ENCODE measurements at places on chromosomes 12 and 14.

GRCh38 chr14:105180592-105181548, at the start of gene NUDT14:
Gene NUDT14, minus strand, starts transcription at chr14:105181312. Its CDS starts 103 bp downstream, at chr14:105181209.
- peak; percentile 81 for DNase-seq

- no peak for DNase-seq
Observed at GRCh38 chr12:41795051-41795600, 349.5 kb downstream of the GXYLT1 start.

DNA sequence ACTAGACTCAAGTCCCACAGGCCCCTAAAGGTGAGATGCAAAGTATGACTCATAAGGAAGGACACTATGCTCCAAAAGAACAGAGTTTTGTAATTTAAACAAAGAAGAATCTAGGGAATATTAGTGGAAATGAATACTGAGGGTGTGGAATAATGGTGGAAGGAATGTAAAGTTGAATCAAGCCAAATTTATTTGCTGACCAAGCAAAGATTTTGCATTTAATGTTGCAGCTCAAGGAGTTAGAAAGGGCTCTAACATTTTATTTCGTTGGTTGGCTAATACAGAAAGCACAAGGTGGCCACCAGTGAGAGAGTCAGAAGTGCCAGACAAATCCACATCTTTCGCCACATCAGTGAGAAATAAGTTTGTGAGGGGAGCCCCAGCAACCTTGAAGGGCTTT, 550.3 kb downstream of the FOXG1 start:
- no peak for DNase-seq

- no peak for DNase-seq
Observed at GRCh38 chr12:62472472-62472871, 5.8 kb downstream of the MON2 start.

- no peak for DNase-seq
Observed at GRCh38 chr12:93139028-93139665, 210.1 kb upstream of the EEA1 start.

DNA sequence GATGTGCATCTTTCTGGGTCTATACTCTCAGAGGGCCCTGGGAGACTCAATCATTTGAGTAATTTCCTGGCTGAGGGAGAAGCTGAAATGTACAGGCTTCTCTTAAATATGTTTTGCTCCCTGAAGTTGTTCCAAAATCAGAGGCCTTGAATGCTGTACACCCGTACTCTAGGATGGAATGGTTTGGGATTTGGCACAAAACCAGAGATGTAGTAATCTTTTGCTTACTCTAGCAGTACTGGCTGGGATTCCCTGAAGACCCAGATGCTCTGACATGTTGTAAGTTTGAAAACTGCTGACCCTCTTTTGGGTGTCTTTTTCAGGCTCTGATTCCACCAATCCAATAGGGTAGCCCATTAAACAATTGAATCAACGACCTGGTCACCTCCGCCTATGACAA, 10.4 kb downstream of the ACACB start:
- DNase-seq = no peak

DNA sequence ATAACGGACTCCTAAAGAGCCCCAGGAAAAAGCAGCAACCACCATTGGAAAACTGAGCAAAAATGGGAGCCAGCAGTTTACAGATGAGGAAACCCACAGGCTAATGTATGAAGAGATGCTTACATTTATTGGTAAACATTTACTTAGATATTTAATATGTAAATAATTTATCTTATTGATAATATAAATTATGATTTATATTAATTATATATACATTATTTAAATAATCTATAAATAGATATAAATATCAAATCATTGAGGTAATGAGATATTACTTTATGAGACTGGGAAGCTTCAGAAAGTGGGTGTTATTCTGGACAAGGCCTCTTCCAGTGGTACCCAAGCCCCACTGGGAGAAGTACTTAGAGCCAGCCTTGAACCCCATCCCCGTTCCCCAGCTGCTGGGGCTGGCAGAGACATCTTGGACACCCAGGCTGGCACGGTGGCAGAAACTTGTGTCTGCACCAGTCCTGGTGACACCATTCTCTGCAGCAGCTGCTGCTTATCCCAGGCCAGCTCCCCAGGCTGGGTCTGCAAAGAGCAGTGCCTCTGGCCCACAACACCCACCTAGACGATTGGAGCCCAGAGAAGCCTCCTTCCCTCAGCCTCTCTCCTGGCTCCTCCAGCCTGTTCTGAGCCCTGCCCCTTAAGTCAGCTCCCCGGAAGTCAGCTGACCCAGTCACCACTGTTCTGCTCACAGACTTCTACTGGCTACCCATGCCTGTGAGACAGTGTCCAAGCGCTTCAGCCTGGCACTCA, 25.9 kb downstream of the ISCA2 start:
- DNase-seq = no peak

- DNase-seq = no peak
Observed at GRCh38 chr14:42488965-42489364, 882.3 kb downstream of the LRFN5 start.

All from activated CD4-positive, alpha-beta T cell treated with anti-CD3 and anti-CD28 coated beads, Interleukin-2, amount 50 U/mL, for 4 hours (primary cell).